ENCODE measurements at places on chromosomes 4 and X. TPM values are rescaled to one million over a fixed set of nuclear protein-coding genes. Genes with fewer than 3 reads are reported as not detected.

- DNase-seq, result no peak
Observed at GRCh38 chr4:136012220-136012619, 1520.1 kb downstream of the PCDH18 start.

GRCh38 chr4:23945451-23946017, 55.7 kb upstream of the PPARGC1A start:
- no peak for DNase-seq

DNA sequence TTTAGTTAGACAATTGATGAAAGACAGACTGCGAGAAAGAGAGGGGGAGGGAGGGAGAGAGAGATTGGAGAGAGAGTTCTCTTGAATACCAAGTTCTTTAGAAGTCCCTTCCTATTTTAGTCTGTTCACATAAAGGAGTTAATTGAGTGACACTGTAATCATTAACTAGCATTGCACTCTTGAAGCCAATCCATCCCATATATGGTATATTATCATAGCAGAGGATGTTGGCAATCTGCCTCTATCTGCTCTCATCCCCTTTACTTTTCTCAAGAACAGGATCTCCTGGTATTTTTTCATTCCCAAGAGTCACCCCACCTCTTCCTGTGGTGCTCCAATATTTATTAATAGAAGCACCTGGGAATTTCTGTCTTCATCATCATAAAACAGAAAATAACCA, 959.6 kb upstream of the NDST4 start:
- DNase-seq, result no peak

- DNase-seq, result no peak
Observed at GRCh38 chr4:78592088-78592783, 40.7 kb downstream of the ANXA3 start.

- no peak for DNase-seq
Observed at GRCh38 chrX:41761702-41762101, 37.7 kb downstream of the GPR82 start.

- no peak for DNase-seq
Observed at GRCh38 chrX:56817179-56817578, 88.1 kb downstream of the NBDY start.

GRCh38 chr4:101933855-101934254, 143.3 kb downstream of the BANK1 start:
- DNase-seq, result no peak

- DNase-seq, result peak; percentile 77
Observed at GRCh38 chrX:54358424-54359211, 772 bp upstream of the WNK3 start.

GRCh38 chr4:156754832-156755570, 216.6 kb downstream of the PDGFC start:
- DNase-seq, result no peak

Gene UGT2A1
- not detected for total RNA-seq

Gene GUCY1A1
- total RNA-seq, result 6.2 TPM

Gene CLDN2
- 4.7 TPM for total RNA-seq

Gene CPZ
- 4.9 TPM for total RNA-seq
